ENCODE measurements at places on chromosomes 3 and 15. TPM values are rescaled to one million over a fixed set of nuclear protein-coding genes. Genes with fewer than 3 reads are reported as not detected.

DNA sequence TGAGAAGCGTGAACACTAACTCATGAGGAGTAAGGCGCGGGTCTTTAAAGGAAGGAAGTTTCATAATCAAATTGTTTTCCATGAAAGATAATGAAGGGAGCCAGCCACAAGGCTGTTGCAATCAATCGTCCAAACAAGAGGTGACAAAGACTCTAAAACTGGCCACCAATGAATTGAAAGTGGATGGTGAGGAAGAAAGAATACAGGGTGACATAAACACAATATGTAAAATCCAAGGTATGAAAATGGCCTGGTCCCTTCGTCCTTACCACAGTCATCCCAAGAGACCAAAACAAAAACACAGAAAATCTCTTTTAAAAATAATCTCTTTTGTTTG lies 12.0 kb downstream of the CD86 start:
- ATAC-seq, result no peak

- ATAC-seq, result no peak
Measured at GRCh38 chr3:192826214-192827006, 91.2 kb downstream of the MB21D2 start.

GRCh38 chr3:23611737-23612295 lies 193.9 kb upstream of the UBE2E1 start:
- ATAC-seq, result peak; percentile 40

- ATAC-seq, result no peak
Measured at GRCh38 chr3:134850761-134851160, 55.7 kb downstream of the EPHB1 start.

- ATAC-seq, result peak; percentile 10
Measured at GRCh38 chr15:67840749-67841512, 1.1 kb upstream of the RNU6-1 start.

DNA sequence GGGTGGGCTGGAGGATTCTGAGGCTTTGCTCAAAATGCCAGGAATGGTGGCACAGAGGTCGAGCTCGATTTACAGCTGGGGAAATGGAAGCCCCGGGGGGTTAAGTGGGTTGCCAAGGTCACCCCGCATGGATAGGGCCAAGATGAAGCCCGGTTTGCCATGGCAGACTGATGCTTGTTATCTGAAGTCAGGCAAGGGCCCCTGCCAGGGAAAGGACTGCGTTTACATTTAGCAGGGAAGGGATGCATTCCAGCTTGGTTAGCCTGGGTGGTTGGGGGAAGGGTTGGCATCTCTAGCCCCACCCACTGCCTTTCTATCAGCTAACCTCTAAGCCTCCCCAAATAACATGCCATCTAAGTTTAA lies 79.0 kb downstream of the RPLP1 start:
- no peak for ATAC-seq

- ATAC-seq, result no peak
Measured at GRCh38 chr15:60419753-60420152, 22.0 kb upstream of the ANXA2 start.

GRCh38 chr3:243356-243725 lies 46.8 kb downstream of the CHL1 start:
- ATAC-seq, result peak; percentile 39

DNA sequence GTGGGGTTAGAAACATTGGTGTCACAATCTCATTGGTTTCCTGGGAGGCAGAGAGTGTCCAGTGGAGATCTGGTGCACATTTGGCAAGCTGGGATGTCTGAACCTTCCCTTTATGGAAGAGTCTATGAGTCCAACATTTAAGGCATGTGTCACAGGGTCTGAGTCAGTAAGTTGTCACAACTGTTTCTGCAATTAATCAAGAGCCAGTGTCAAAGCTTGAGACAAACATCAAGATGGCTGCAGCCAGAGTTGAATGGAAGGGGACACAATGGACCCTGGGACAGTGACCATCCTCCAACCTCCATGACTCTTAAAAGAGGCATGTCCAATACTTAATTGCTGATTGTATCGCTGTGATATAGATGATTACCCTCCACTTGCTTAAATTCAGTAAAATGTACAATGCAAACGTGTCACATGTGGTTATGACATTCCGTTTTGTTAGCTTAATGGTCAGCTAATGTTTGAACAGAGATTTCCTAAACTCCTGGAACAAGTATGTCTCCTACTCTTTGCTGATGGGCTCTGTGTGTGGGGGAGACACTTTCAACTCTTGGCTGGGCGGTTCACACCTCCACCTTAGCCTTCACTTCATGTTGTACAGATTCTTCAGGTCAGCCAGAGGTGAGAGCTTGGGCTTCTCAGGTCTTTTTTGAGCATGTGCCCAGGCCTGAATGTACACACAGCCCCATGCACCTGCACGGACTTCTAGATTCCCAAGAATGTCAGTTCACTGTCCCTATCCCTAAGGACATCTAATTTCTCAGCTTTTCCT lies 79.9 kb upstream of the PRR23E start:
- no peak for ATAC-seq

- no peak for ATAC-seq
Measured at GRCh38 chr3:11021611-11022011, 29.1 kb downstream of the SLC6A1 start.

- peak; percentile 4 for ATAC-seq
Measured at GRCh38 chr3:8509961-8510360, 8.3 kb downstream of the LMCD1 start.

DNA sequence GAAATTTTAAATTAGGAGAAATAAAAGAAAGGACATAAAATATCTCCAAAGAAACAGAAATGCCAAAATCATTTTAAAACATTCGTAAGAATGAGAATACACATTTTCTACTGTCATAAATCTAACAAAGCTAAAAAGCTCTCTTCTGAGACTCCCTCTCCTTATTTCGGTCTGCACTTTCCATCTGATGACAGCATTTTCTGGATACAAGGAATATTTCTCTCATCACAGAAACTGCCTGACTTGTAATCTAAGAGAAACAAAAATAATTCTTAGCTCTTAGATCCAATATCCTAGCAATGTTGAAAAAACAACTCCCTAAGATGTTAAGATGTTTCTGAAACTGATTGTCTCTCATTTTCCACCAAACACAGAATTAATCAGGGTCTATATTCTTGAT lies 93.5 kb downstream of the PEAK1 start:
- ATAC-seq, result no peak

DNA sequence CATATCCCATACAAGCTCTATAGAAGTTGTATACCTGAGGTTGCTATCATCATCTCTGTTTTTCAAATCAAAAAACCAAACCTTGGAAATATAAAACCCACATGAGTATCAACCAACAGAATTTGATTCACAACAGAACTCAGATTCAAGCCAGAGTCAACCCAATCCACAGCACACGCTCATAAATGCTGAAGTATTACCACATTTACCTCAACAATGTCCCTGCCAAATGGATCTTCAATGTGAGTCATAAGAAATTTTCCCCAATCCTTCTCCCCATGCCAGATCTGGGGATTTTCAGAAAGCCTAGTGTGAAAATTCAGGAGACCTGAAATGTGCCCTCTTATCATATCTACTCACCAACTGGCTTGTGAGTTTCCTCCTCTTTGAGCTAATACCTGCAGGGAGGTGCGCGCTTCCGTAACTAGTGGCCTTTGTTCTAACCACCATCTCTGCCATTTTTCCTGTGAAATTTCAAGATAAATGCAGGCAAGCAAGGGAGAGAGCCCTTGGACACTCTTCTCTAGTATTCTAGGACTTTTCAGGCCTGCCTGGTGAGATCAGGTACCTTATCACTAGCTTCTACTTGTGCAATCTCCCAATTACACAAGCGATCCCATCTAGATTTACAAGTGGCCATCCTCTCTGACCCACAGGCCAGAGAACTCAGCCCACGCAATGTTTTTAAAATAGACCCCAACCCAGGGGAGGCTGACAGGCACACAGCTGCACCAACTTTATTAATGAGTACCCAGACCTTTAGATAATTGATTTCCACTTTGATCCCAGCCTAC lies 1076.9 kb upstream of the CFAP20DC start:
- ATAC-seq, result no peak

DNA sequence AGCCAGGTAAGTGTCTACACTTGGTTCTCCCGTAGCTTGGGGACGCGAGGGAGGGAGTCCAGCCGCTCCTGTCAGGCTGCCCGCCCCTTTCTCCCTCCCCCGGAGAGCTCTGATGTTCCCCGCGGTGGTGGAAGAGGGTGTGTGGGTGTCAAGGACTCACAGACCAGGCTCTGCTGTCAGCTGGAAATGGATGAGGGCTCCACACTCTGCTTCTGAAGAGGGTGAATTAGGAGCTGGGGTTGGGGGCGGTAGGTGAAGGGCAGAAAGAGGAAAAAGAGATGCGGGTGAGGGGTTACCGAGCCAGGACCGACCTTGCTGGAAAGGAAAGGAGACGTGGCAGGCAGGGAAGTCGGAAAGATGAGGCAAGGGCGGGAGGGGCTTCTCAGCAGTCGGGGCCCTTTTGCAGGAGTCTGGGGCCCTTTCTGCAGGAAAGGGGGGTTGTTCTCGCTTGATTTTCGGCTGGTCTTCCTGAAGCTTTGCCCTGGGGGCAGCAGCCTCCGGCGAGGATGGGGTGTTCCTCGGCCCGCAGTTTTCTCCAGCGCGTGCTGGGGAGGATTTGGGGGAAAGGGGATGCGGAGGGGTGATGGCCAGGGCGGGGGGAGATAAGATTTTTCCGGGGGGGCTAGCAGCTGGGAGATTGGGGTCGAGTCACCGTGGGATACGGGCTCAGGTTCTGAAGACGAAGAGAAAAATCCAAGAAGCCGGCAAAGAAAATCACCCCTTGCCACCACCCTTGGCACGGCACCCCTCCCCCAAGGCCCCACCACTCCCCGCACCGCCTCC lies 602 bp upstream of the BAHD1 start:
- ATAC-seq, result no peak

GRCh38 chr15:79523266-79523665 lies 91.1 kb downstream of the MINAR1 start:
- ATAC-seq, result no peak

DNA sequence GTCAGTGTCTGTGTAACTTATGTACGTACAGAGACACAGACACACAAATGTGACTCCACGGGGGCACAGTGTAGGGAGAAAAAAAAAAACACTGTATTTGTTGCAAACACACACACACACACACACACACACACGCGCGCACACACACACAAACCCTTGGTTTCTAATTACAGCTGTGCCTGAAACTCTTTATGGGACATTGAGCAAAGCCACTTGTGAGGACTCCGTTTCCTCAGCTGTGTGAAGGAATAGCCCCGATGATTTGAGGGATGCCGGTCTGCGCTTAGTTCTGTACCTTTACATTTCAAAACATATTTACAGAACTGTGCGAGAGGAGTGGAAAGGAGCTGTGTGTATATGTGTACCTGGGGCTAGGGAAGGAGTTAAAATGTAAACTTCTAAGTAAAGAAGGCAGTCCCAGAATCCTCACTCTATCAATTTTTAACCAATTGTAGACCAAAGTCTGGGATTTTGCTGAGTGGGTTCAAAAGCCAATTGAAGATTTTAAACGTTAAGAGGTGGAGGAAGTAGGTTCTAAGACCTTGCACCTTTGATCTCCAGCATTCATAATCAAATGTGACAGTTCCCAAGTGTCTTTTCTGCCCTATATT lies 5.3 kb upstream of the BCL6 start:
- peak; percentile 3 for ATAC-seq

DNA sequence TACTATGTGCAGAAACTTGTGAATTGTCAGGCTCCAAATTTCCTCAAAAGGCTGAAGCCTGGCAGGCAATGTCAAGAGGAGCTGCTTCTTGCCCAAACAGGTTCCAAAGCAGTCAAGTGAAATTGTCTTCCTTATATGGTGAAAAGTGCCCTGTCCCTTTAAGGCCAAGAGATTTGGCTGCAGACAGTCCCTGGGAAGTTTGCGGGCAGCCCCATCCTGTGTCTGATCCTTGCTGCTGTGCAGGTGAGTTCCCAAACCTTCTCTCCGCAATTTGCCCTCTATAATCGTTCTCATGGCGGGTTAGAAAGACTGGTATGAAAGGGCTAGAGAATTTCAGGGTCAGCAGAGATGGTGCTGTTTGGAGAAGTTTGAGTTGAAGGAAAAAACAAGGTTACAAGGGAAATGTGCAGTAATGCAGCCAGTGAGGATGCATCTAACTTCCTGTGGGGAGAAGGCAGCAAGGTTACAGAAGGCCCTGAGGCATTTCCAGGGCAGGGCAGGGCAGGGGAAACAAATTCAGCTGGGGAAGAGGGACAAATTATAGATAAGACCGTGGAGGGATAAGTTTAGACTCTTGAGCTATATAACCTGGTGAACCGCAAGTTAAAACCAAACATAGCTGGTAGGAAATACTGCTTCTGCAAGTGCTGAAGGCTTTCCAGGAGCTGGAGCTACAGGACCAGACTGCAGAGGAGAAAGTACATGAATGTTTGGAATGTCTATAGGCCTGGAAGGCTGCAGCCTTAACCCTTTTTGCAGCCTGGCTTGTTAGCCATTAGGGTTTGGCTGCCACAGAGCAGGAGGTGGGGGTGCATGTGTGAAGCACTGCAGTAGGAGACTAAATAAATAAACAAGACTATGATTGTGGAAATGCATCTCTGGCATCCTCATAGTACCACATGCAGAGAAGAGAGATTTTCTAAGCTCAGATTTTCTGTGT lies 256.2 kb upstream of the IL12A start:
- no peak for ATAC-seq

DNA sequence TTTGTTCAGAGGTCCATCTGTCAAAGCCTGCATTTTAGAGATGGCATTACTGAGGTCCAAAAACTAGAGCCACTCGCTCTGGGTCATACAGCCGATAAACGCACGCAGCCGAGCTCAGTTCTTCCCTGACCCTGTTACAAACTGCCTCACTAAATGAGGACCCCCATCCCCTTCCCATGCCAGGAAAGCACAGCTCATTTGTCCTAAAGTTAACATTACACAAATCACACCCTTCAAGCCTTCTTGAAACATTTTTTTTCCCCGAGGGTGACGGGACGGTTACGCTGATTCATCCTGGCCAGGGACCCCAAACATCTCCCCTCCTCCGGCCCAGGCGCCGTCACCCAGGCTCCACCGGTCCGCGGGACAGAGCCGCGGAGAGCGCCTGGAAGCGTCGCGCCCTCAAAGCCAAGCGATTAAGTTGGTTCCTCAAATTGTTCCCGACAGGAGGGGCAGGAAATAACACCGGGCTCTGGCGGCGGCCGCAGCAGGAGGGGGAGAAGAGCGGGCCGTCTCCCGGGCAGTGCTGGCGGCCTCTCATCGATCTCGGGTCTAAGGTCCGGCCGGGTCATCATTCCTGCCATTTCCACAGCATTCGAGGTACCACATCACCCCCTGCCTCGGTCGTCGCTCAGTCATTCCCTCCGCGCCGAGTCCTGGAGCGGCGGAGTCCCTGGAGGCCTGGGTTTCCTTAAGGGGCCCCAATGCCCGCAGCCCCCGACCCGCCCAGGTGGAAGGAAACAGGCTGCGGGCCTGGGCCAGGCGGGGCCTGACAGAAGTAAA lies 619 bp upstream of the CMTM8 start:
- ATAC-seq, result peak; percentile 39

CMTM7 gene
- 7.0 TPM for total RNA-seq

IQCH gene
- 4.6 TPM for total RNA-seq

PLSCR4 gene
- 83.3 TPM for total RNA-seq

RAB5A gene
- total RNA-seq, result 84.0 TPM

IGF2BP2 gene
- total RNA-seq, result 5.8 TPM

ARPP21 gene
- total RNA-seq, result 0.15 TPM

GADL1 gene
- total RNA-seq, result 2.2 TPM

PCLAF gene
- not detected for total RNA-seq

ZNF860 gene
- total RNA-seq, result 0.96 TPM

CGGBP1 gene
- 54.4 TPM for total RNA-seq

PIERCE2 gene
- 4.5 TPM for total RNA-seq

TUSC7 gene
- total RNA-seq, result not detected

BFSP2 gene
- not detected for total RNA-seq

ZSCAN2 gene
- 7.9 TPM for total RNA-seq

All from gastroesophageal sphincter (tissue), 4 donors.